Activated CD8-positive, alpha-beta T cell treated with anti-CD3 and anti-CD28 coated beads, Interleukin-2, amount 10 ng/mL, durations not matched to agents 7 days and 5 days (primary cell): ENCODE measurements at places on chromosomes 4 and X.
A peak's percentile ranks its signal among the peaks of the same experiment; 100 is the strongest.

GRCh38 chr4:121183989-121184388, 19.9 kb upstream of the TNIP3 start:
- DNase-seq: no peak

- peak; percentile 68 for DNase-seq
Measured at GRCh38 chr4:80125252-80126177, 52.5 kb upstream of the ANTXR2 start.

GRCh38 chr4:175540732-175541131, 271.3 kb downstream of the GPM6A start:
- no peak for DNase-seq

DNA sequence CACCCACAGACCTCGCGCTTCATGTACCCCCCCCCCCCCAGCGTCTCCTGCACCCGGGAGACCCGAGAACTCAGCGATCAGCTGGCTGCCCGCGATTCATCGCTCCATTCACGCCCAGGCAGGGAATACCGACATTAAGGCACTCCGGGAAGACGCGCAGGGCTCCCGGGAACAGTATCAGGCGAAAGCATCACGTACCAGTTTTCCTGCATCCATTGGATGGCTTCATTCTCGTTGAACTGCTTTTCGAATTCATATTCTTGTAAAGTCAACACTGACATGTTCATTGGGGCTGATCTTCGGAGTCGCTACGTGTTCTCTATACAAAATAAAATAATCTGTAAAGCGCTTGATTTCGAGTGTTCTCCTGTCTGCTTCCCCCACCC, 373 bp downstream of the ELOVL6 start:
- DNase-seq: no peak

DNA sequence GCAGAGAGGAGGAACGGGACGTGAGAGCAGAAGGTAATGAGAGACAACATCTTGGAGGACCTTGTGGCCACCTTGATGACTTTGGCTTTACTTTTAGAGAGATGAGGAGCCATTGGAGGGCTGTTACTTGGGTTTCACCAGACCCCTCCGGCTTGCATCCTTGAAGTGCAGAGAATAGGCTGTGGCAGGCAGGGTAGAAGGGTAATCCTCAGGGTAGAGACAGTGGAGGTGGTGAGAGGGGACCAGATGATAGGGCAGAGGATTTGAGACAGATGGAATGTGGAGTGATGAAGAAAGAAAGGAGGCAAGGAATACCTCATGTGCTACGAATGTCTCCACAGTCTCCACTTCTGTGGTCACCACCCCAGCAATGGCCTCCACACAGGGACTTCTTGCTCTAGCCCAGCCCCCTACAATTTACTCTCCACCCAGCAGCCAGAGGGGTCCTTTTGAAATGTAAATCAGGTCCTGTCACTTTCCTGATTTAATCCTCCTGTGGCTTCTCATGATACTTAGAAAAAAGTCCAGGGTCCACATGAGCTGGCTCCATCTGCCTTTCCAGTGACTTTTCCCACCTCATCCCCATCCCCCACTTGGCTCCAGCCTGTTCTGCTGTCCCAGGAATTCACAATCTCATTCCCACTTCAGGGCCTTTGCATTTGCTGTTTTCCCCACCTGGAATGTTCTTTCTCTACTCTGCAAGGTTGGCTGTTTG, 115.0 kb downstream of the PJA1 start:
- no peak for DNase-seq

DNA sequence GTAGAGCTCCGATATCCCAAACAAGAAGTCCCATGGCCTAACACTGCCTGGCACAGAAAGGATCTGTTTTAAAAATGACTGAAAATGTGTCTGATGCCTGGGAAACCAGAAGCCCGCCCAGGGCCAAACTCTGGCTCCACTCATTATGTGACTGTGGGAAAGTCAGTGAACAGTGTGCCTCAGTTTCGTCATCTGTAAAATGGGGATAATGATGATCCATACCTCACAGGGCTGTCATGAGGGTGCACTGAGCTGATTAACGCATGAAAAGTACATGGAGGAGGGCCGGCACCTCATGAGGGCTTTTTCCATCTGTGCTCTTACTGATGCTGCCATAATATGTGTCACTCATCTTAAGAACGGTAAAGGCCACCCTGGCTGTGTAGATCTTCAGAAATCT, 5.1 kb downstream of the SLC2A9 start:
- no peak for DNase-seq

DNA sequence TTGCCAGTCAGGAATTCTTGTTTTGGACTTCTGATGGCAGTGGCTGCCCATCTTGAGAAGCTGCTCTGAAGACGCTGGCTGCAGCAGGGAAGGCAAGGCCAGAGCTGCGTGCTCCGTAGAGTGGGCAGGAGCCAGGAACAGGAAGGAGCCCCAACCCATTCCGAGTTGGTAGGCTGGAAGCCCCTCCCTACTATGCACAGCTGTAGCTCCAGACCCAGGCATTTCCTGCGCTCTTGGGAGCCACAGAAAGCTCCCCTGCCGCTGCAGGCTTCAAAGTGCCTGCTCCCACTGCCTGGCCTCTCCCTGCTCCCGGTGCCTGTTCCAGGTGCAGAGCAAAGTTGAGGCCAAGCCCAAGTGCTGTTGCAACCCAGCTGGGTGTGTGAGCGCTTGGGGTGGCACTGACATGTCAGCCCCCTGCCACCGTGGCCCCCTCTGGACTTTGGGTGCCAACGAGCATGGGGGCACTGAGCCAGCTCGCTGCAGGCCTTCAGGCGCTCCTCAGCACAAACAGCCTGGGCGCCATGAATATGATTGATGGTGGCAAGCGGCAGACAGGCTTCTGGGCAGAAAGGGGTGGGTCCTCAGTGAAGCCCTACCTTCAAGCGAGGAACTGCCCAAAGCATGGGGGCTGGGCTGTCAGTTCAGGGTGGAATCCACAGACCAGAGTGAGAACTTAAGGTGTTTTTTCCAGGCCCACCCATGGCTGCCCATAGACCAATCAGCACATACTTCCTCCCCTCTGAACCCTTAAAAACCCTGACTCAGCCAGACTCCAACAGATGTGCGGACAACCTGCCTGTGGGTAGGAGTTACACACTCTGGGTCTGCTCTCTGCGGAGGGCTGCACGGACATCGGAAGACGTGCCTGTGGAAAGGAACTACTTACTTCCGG, 677.2 kb upstream of the INTU start:
- no peak for DNase-seq

GRCh38 chr4:152673489-152673888, 6.3 kb downstream of the TMEM154 start:
- no peak for DNase-seq

DNA sequence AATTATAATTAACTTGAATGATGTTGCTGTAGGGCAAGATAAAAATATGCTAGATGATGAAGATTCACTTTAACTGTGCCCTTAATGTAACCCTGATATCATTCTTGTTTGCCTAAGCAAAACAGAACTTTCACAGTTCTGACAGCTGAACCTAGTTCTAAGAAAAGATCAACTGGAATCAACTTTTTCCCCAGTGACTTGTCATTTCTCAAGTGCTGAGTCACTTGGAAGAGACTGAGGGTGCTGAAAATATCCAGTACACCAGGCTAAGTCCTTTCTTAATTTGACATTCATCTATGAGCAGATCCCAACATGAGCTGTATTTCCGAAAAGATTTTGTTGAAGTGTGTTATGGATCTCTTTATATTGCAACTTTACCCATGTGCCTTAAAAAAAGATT, 140.4 kb downstream of the MID1IP1 start:
- DNase-seq: no peak

GRCh38 chrX:46649421-46650260, 76.1 kb downstream of the CHST7 start:
- no peak for DNase-seq

DNA sequence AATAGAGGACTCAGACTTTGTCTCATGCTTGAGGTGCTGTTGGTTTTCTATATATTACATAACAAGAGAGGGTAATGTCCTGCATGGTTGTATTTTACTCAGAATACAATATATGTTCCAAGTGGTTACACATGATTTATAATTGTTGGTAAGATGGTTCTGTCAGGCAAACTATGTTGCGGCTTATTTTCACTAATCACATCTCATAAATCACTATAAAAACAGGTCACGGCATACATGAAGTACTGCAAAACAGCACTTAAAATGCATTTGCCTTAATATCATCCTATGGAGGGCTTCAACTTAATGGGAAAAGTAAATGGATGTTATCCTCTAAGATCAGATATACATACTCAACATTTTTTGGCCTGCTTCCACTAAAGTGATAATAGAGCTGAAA, 246.0 kb upstream of the ARSJ start:
- DNase-seq: no peak

DNA sequence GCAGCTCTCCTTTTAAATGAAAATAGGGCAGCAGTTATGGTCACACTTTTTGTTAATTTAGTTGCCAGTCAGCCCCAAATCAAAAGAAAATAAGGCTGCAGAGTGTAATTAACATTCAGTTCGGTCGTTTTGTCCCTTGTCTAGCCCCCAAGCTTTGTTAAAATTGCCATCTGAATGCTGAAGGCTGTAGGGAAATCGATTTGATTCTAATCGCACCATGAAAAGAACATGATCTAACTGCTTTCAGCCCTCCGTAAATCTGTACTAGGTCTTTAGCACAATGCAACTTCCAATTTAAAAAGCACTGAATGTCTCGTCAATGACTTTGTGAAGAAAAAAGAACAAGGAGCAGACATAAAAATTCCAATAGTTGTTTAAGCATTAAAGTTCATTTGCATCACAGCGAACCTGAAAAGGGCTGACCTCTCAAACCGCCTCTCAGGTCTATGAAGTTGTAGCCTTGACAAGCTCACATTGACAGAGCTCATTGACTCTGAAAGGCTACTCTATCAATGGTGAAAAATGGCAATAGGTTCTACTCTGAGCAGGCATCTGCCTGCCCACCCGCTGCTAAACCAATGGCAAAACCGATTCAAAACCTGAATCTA, 48.9 kb downstream of the CHIC2 start:
- no peak for DNase-seq

DNA sequence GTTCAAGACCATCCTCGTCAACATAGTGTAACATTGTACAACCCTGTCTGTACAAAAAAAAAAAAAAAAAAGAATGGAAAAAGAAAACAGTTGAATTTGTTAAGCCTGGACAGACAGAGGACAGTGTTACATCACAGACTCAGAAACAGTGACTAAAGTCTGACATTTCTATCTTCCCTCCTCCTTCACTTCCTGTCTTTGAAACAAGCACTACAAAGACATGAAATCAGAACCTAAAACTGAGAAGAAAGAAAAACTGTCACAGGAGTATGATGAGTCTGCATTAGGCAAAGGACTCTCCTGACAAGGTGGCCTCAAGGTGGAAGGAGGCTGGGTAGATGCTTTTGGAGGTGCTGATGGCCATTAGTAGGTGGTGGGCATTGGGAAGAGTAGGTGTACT, 126.7 kb downstream of the RBM47 start:
- no peak for DNase-seq

GRCh38 chr4:175087145-175087544, 169.0 kb downstream of the ADAM29 start:
- no peak for DNase-seq

DNA sequence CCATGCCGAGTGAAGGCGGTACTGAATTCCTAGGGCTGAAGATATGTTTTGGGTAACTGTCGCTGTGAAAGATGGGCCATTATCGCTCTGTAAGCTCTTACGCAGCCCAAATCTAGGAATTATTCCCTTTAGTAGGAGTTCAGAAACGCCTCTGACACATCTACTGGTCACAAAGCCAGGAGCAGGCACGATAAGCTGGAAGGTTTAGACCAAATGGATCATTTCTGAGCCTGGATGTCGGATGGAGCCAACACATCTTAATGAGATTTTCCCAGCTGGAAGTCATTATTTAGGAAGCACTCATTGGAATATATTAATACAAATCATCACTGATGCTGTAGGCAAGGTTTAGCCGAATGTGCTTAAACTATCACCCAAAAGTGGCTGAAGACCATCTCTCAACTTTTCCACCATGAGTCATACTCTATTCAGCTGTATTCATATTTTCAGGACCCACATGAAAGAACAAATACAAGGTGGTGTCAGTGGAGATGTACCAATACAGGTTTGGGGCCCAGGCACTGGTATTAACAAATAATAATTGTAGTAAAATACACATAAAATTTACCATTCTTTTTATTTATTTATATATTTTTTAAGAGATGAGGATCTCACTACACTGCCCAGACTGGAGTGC, 34.2 kb upstream of the ATRX start:
- no peak for DNase-seq

DNA sequence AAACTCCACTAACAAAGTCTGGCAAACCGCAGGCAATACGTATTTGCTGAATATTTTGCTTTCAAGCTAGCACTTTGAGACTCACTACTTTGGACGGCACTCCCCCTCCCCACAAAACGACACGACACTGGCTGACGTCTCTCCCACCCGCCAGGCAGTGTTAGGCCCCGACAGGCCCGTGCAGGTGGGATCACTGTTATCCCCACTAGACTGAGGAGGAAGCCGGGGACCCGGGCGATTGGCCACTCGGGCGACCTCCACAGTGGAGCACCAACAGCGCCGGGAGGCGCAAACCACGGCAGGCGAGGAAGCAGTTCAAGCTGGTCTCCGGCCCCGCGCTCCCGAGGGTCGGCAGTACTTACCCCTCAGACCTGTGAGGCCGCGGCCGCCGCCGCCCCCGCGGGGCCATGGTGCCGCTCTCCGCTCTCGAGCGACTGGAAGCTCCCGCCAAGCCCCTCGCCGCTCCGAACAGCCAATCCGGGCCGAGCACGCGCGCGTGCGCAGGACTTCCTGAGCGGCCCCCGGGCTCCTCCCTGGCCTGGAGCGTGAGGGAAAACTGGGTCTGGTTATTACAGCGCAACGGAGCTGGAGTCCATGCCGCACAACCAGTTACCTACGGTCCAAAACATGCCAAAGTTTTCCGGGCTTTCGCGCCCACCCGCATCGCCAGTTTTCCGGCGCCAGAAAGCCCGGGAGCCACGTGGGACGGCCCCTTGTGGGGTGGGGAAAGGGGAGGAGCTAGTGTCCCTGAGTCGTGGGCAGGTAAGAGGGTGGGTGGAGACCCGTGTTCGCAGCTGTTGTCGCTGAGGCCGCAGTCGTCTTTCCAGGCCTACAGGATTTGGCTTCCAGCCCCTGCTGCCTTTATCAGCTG, at the start of gene CENPU:
Gene CENPU (minus strand): TSS at position 443 of the 871 bp plus-strand sequence. CDS start 34 bp downstream, at position 409.
- peak; percentile 96 for DNase-seq
